ENCODE measurements at places on chromosomes 3 and 15. TPM values are rescaled to one million over a fixed set of nuclear protein-coding genes. Genes with fewer than 3 reads are reported as not detected.

DNA sequence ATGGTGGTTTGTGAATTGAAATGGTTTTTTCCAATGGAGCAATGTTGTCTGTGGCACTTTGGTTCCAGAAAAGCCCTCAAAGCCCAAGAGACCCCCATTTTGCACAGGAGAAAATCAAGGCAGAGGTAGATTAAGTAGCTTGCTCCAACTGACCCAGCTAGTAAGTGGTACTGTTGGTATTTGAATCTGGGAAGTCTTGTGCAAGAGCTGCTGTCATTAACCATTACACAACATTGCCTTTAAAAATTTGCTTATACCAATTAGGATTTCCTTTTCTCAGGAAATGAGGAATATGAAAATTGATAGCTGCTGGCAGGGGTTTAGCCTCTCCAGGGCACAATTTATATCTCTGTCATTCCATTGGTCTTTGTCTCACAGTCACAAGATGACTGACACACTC lies 102.4 kb upstream of the UBE3A start:
- no peak for DNase-seq

DNA sequence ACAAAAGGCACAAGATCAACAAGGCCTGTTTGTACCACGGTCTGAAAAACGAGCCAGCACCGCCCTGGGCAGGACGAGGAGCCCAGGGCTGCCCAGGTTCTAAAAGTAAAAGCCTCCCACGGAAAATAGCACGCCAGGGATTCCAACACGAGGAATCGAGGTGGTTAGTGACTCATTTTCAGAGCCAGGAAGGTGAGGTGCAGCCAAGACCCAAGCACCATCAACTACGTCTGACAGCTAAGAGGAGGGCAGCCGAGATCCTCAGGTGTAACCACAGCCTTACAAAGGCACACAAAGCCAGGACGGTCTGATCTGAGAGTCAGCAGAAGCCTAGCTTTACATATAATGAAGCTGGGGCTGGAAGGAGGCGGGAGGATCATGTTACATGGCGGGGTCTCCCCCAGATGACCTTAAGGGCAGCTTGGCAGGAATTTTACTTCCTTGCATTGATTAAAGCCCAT lies 52.5 kb downstream of the ATP10A start:
- no peak for DNase-seq

- DNase-seq: no peak
These were observed 649 bp upstream of the PLOD2 start for GRCh38 chr3:146161663-146162002.

GRCh38 chr3:55609230-55609827 lies 122.2 kb upstream of the WNT5A start:
- DNase-seq: peak; percentile 7

CDCP1 gene
- not detected for total RNA-seq

ITIH4 gene
- 0.21 TPM for total RNA-seq

EOGT gene
- 45.0 TPM for total RNA-seq

Data from SK-MEL-5 (cell line).